ENCODE measurements at places on chromosomes 7 and 10.

GRCh38 chr7:77460057-77460486 is 43.9 kb upstream of the GSAP start:
- DNase-seq = no peak

DNA sequence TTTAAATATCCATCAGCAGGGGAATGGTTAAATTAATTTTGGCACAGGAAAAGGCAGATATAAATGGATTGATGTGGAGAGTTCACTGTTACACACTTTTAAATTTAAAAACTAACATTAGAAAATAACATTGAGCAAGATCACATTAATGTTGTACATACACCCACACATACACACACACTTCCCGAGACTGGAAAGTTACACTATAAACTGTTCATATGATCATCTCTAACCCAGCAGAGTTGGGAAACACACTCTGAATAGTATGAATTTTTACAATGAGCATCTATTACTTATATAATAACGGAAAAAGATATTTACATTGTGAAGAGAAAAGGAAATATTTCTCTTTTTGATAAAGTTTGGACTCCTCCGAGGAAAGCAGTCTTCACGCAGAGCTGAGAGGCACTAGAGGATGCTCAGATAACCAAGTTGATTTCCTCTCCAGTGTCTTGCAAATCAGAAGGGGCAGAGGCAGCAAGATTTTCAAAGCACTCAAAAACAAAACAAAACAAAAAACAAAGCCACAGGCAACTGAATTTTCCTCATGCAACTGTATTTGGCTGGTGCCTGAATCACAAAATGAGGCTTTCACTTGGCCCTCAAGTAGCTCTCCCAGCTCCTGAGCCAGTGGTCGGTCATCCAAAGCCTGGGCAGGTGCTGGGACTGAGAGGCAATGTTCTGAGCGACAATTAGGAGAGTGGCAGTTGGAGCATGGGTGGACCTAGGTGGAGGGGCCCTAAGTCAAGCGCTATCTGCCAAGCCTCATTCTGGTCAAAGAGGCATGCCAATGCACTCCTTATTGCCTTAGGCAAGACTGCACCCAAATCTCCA is 10.5 kb upstream of the GATAD1 start:
- DNase-seq = no peak

- DNase-seq = no peak
These were observed 68.1 kb downstream of the PODXL start for GRCh38 chr7:131488361-131488760.

DNA sequence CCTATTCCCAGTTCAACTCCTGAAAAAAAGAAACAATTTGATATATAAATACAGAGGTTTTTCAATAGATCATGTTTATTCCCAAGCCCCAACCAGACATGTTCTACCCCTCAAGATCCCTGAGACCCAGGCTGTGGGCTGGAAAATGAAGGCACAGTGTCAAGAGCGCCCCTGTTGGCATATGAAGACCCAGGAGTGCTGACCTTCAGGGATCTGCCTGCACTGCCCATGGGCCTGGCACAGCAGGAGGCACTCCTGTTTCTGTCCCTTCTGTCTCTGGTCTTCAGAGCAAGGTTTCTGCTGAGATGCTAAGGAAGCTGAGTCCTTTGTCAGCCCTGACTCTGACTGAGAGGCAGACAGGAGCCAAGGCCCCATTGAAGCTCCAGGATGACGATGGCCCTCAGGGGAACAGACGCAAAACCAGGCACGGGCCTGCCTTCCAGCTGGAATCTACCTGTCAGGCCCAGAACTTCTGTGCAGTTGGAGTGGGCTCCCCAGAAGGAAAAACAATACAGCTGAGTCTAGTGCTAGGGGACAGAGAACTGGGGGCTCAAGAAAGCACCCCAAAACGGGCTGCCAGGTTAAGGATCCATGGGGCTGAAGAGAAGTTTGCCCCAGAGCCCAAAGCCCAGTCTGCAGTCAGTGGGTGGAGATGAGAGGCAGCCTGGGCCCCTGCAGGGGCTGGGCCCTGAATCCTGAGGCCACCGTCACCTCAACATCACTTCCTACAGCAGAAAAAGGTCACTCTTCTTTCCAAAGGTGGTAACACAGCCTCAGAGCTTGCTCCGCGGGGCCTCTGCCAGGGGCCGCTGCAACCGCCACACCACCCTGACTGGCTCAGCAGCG is 6.7 kb upstream of the AIFM2 start:
- no peak for DNase-seq

DNA sequence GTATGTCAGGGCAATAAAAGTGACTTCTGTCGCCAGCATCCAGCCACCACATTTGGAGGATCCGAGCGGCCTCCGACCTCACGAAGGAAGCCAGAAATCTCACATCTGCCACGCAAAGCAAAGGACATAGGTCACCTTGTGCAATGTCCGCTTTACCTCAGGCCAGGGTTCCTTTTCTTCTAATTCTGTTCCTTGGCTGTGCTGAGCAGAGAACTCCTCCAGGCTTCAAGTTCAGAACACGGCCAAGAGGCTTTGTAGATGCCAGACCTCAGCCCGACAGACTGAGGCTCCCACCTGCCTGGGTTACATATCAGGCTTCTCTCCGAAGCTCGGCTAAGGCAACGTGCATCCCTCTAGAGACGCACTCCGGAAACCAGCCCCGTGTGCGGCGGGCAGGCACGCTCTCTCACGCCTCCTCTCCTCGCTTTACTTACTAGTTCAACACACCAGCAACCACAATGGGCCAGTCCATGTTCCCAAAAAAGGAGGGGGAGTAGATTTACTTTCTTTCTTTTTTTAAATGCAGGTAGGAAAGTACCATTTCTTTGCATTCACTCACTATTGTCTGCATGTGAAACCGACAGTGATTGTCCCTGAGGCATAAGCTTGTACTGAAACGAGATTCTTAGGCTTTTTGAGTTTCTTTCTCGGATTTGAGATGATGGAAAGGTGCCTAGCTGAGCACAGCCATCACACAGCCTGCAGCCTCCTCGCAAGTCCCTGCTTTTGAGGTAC is 122.4 kb upstream of the AFAP1L2 start:
- DNase-seq = peak; percentile 64

DNA sequence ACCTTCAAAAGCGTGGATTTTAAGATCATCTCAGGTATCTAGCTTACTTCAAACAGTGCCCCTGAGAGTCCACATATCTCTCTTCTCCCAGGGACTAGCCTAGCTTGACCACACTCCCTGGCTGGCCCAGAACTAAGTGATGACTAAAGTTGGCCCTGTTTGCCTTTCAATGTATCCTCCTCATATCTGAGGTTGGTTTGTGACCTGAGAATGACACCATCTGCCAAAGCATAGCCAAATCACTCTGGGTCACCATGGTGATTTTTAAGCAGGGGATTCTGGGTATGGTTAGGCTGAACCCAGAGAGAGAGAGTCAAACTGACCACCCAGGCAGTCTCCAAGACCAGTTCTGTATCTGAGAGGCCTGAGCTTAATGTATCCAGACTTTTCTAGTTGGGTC is 16.2 kb downstream of the CNNM1 start:
- DNase-seq = peak; percentile 42

GRCh38 chr7:80411621-80412020 is 100.2 kb downstream of the GNAT3 start:
- no peak for DNase-seq

GRCh38 chr7:45714521-45714820 is 140.3 kb downstream of the ADCY1 start:
- no peak for DNase-seq

DNA sequence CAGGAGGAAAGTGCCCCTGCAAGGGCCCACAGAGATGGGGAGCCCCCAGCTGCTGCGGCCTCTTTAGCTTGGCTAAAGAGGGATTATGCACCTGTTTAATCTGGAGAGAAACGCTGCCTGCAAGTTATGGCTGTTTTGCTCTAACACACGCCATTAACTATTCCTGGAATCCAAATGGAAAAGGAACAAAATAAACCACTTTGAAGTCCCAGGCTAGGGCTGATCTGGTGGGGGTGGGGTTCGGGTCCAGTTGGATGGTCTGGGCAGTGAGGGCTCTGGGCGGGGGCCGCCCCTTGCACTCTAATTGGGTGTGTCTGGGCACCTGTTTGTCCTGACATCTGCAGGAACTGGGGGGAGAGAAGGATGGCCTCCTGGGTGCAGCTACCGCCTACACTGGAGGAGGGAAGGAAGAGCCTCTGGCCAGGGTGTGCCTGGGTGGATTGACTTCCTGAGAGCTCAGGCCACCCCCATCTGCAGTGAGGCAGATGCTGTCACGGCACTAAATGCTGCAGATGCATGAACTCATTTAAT is 300.6 kb downstream of the ZEB1 start:
- DNase-seq = no peak

GRCh38 chr7:2037301-2037807 is 195.4 kb downstream of the MAD1L1 start:
- no peak for DNase-seq

- no peak for DNase-seq
These were observed 14.6 kb downstream of the PARP12 start for GRCh38 chr7:140048138-140048537.

- DNase-seq = no peak
These were observed 264.4 kb downstream of the SKAP2 start for GRCh38 chr7:26599982-26600381.

DNA sequence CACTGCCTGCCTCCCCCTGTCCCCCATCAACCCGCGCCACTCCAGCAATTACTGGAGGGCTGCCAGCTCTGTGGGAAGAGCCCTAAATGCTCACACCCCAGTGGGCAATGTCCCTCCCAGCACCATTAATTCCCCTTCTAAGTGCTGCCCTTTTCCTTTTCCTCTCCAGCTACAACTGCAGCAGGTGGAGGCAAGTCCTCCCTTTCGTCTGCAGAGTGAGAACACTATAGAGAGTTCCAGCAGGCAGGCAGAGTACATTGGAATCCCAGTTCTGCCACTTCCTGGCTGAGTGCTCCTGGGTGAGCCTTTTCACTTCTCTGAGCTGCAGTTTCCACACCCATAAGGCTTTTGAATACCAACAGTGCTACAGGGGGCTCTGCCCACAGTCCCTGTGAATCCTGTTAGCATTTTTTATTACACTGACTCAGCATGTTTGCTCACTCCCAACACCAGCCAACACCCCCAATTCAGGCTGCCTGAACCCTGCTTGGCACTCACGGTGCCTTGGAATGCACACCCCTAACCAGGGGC is 447.0 kb downstream of the GRID1 start:
- no peak for DNase-seq

GRCh38 chr10:86306628-86307278 is 59.8 kb downstream of the GRID1 start:
- DNase-seq = no peak

- no peak for DNase-seq
These were observed 91.5 kb downstream of the ABCA13 start for GRCh38 chr7:48262606-48263310.

DNA sequence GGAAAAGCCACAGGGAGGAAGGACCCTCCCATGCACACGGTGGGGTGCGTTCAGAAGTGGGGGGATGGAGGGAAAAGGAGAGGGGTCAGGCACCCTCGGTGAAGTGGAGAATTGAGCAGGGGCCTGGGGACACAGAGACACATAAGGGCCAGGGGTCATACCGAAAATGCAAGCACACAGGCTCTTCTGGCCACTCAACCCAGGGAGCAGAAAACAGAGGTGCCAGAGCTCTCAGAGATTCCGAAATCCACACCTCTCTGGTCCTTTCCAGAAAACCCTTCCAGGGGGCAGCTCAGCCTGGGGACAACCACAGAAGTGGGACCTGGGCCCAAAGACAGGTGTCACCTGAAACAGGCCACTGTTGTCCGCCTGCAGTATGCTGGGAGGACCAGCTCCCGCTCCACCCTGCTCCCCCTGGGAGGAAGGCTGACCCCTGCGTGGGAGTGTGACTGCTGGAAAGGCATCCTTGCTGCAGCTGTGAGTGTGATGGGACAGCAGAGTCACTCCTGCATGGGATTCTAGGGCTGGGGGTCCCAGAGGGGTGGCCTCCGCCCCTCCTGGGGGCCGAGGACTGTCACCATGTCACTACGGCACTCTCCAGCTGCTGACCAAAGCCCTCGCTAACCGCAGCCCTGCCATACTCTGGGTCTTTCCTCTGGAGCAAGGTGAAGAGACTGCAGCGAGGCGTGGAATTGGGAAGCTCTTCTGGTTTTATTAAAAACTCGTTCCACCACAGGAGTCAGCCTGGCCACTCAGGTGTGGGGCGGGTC is 63.1 kb downstream of the TMEM209 start:
- DNase-seq = no peak

DNA sequence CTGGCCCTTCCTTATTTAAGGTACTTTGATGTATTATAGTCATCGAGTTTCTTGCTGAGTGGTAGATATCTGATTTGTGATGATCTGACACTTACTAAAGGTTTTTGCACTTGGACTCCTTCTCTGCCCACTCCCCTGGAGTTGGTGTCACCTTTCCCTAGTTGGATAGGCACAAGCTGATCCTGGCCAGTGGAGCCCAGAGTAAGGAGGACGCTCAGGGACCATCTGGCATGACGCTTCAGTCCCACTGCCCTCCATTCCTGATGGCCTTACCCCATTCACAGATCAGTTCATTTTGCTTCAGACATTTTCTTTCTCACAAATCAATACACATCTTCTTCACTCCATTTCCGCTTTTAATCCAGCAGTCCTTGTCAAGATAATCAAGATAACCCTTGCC is 20.1 kb downstream of the ASB15 start:
- no peak for DNase-seq

DNA sequence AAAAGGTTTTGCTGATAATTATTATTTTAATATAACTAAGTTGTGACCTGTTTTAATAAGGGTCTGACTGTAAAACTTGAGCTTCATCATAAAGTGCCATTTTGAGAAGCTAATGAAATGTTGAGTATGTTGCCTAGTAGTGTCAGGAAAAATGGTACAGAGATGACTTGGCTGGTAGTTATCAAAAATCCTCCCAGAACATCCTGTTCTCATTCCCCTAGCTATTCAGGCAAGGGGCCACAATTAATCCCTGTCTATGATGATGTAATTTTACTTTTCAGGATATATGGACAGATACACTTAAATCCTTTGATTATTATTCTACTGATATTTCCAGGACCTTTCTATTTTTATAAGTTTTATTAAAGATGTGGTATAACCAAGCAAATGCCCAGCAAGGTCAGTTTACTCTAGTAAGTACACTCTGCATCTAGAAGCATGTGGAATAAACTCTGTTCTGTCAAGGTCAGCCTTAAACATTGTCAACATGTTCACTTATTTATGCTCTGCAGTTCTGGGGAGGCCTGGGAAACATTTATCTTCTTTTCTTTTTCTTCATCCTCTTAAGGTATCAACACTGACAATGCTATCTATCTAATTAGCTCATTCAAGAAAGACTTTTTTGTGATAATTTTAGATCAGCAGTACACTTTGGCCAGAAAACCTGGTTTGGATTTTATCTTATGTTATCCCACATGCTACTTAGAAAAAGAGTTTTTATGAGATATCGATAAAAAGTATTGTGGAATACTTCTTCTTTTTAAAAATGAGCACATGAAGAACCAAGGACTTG is 32.1 kb downstream of the BTRC start:
- DNase-seq = no peak

DNA sequence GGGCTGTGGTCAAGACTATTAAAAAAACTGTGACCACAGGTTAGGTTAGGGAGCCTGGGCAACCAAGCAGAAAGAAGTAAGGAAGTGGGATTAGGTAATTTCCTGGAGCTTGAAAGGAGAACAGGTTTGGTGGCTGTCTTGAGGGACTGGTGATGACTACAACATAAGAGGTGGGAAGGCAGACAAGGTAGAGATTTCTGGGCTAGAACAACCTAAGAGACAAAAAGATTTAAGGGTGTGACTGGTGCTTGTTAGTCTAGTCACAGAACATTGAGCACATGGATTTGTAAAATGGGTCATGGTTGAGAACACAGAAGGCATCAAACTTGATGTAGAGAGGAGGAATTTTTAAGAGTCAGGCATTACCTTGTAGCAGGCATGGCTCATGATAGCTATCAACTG is 123.7 kb upstream of the ASAH2 start:
- peak; percentile 88 for DNase-seq
